ENCODE measurements at places on chromosomes 12 and 14. TPM values are rescaled to one million over a fixed set of nuclear protein-coding genes. Genes with fewer than 3 reads are reported as not detected.
A peak's percentile ranks its signal among the peaks of the same experiment; 100 is the strongest.

DNA sequence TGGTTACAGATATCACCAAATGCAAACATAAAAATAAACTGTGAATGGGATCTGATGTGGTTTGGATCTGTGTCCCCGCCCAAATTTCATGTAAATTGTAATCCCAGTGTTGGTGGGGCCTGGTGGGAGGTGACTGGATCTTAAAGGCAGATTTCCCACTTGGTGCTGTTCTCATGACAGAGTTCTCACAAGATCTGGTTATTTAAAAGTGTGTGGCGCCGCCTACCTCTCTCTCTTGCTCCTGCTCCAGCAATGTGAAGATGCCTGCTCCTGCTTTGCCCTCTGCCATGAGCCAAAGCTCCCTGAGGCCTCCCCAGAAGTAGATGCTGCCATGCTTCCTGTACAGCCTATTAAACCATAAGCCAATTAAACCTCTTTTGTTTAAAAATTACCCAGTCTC is 47.8 kb downstream of the SLC25A21 start:
- no peaks in the 10 kb centered on the region for H3K27me3 ChIP-seq
- H3K4me1 ChIP-seq, result no peaks in the 10 kb centered on the region
- no peak overlapping the region for H3K4me3 ChIP-seq
- H3K36me3 ChIP-seq, result no peaks in the 10 kb centered on the region
- no peak for DNase-seq

Gene VRTN
- not detected for total RNA-seq

Gene DIO3
- total RNA-seq, result not detected

GRCh38 chr14:51681411-51681810 is 29.7 kb downstream of the FRMD6 start:
- H3K27me3 ChIP-seq, result no peaks in the 10 kb centered on the region
- H3K27ac ChIP-seq, result no peak overlapping the region
- no peaks in the 10 kb centered on the region for H3K4me1 ChIP-seq
- DNase-seq, result no peak
- no peaks in the 10 kb centered on the region for H3K36me3 ChIP-seq
- H3K4me3 ChIP-seq, result no peak overlapping the region

DNA sequence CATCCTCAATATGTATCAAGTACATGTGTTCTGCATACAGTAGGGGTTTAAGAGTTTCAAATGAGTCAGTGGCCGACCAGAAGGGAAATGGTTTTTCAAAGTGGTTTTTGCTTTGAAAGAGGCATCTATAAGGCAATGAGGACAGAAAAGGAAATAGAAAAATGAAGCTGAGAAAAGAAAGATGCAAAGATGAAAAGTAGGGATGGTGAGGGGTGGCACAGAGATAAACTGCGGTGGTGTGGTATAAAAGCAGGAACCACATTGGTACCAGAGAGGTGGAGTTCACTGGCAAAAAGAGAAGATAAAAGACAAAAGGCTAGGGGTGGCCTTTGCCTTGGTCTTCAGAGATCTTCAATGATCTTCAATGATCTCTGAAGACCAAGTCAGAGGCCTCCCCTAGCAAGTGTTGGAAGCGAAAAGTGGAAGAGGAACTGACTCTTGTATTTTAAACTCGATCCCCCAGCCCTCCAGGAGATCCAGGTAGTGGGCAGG is 144.0 kb upstream of the KRR1 start:
- DNase-seq, result no peak
- H3K27me3 ChIP-seq, result no peaks in the 10 kb centered on the region
- no peak overlapping the region for H3K4me3 ChIP-seq
- H3K36me3 ChIP-seq, result no peaks in the 10 kb centered on the region
- no peaks in the 10 kb centered on the region for H3K4me1 ChIP-seq

Gene RNASE1
- total RNA-seq, result 1.8 TPM

- H3K27ac ChIP-seq, result no peak overlapping the region
- no peak overlapping the region for H3K4me3 ChIP-seq
- H3K27me3 ChIP-seq, result no peaks in the 10 kb centered on the region
- H3K4me1 ChIP-seq, result no peaks in the 10 kb centered on the region
These were observed 11.2 kb upstream of the GNPNAT1 start for GRCh38 chr14:52802597-52802996.

Gene GLT1D1
- total RNA-seq, result 16.9 TPM

DNA sequence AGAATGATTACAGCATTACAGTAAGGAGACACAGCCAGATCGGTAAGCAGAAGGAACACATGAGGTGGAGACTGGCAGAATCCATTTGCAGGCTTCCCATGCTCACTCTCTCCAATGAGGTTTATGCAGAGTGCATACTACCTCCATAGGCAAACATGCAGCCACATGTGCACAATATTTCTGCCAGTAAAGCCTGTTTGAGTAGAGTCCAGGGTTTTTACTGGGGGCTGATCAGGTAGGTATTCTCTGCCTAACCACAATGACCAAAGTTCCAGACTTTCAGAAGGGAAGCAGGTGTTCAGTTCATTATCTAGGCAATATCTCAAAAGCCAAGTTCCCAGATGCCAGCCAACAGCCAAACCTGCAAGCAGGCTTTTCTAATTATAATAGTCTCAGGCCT is 31.1 kb downstream of the INTS13 start:
- peaks cover 30% of the 10 kb centered on the region for H3K36me3 ChIP-seq
- DNase-seq, result no peak
- H3K27me3 ChIP-seq, result no peaks in the 10 kb centered on the region
- H3K4me3 ChIP-seq, result no peak overlapping the region

DNA sequence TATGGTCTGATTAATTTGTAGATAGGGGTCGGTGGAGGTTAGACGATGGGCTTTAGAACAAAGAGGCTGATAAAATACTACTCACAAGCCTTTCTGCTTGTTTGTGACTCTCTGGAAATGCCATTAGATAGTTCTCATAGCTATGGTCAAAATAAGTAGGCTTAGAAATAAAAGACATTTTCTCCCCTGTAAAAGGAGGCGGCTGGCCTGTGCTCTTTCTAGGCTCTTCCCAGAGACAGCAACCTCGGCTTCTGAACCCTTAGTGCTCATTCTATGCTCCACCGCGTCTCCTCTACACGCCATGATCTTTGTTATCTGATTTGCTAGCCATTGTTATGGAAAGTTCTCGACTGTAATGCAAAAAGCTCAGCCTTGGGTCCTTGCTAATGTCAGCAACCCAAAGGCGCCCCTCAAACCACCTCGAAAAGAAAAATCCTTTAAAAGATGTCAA is 64.5 kb downstream of the CRADD start:
- peak overlapping the region; percentile 83 for H3K4me3 ChIP-seq
- H3K27ac ChIP-seq, result peak overlapping the region; percentile 74
- H3K36me3 ChIP-seq, result no peaks in the 10 kb centered on the region
- DNase-seq, result no peak
- no peaks in the 10 kb centered on the region for H3K4me1 ChIP-seq

- DNase-seq, result no peak
- H3K27ac ChIP-seq, result no peak overlapping the region
- no peak overlapping the region for H3K4me3 ChIP-seq
- H3K4me1 ChIP-seq, result no peaks in the 10 kb centered on the region
- no peaks in the 10 kb centered on the region for H3K36me3 ChIP-seq
These were observed 15.0 kb upstream of the GALNT16 start for GRCh38 chr14:69244946-69245345.

DNA sequence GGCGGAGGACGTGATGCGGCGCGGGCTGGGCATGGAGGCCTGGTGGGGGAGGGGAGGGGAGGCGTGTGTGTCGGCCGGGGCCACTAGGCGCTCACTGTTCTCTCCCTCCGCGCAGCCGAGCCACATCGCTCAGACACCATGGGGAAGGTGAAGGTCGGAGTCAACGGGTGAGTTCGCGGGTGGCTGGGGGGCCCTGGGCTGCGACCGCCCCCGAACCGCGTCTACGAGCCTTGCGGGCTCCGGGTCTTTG is 303 bp downstream of the GAPDH start:
- peaks cover 31% of the 10 kb centered on the region for H3K4me1 ChIP-seq
- H3K36me3 ChIP-seq, result peaks cover 12% of the 10 kb centered on the region
- no peak for DNase-seq
- H3K4me3 ChIP-seq, result peak overlapping the region; percentile 97
- no peaks in the 10 kb centered on the region for H3K27me3 ChIP-seq

Gene RNF31
- total RNA-seq, result 151 TPM

DNA sequence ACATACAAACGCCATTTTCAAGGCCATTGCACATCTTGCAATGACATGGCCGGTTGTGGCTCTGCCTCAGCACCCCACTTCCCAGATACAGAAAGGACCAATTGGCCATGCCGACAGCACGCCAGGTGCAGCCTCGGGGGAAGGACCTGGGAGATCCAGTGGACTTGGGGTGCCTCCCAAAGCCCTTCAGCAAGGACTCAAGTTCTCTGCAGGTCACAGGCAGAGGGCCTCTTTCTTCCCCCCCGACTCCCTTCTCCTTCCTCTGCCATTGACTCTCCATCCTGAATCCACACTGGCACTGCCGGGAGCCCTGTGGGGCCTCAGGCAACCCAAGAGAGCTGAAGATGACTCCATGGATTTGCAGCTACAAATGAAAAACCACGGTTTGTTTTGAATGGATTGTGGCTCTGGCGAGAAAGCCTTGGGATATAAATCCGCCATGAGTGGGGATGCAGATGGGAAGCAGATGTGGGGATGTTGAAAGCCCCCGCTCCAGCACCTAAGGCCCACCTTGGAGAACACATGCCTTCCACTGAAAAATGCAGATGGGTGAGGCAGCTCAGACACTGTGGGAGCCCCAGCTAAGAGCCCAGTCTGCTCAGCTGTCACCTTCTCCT is 35.1 kb upstream of the LTBP2 start:
- DNase-seq, result no peak
- H3K4me3 ChIP-seq, result no peak overlapping the region
- no peaks in the 10 kb centered on the region for H3K36me3 ChIP-seq

DNA sequence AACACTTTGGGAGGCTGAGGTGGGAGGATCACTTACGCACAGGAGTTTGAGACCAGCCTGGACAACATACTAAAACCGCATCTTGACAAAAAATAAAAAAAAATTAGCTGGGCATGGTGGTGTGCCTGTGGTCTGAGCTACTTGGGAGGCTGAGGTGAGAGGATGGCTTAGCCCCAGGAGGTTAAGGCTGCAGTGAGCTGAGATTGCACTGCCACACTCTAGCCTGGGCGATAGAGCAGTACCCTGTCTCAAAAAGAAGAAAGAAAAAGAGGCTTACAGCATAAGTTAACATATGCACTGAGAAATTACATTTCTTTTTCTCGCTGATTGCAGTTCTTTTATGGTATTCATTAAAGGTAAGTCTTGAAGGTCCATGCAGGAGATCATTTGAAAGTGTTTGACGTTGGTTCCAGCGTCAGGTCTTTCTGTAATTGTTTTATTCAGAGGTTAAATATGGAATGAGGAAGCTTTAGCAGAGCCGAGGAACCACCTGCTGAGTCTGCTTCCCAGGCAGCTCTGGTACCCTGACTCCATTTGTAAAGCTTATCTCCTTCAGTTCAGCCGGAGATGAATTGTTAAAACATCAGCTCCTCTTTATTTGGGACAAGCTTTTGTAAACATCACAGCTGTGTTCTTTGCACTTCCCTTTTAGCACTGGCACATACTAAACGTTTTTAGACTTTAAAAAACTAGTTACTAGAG is 18.5 kb downstream of the SFSWAP start:
- no peak overlapping the region for H3K27ac ChIP-seq
- H3K4me3 ChIP-seq, result no peak overlapping the region
- H3K36me3 ChIP-seq, result peaks cover 88% of the 10 kb centered on the region
- H3K4me1 ChIP-seq, result no peaks in the 10 kb centered on the region
- H3K27me3 ChIP-seq, result no peaks in the 10 kb centered on the region

DNA sequence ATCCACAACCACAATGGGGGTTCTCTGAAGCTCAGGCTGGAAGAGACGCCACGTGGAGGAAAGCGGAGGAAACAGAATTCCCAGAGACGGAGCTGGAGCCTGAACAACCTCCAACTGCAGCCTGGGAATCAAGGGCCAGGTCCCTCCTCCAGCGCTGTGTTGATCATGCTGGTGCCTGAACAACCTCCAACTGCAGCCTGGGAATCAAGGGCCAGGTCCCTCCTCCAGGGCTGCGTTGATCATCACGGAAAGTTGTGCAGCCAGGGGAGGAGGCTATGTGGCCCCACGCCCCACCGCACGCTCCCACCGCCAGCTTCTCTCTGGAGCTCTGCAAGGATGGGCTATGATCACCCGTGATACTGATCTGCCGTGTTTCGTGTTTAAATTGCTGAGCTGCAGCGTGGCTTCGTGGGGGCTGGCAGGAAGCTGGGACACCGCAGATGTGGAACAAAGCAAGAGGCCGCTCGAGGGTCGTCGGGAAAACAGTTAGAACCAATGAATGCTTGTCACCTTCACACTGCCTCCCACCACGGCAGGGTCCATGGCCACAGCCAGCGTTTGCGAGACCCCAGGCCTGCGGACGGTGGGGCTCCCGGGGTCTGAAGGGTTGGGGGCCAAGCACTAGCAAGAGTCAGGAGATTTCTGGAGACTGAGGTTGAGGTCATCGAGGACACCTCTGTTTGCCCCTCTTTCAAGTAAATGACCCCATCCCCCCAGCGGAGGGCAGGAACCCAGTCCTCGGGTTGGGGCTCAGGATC is 51.8 kb upstream of the FBRSL1 start:
- H3K4me1 ChIP-seq, result peaks cover 51% of the 10 kb centered on the region
- peak overlapping the region; percentile 30 for H3K4me3 ChIP-seq
- no peak for DNase-seq
- no peaks in the 10 kb centered on the region for H3K27me3 ChIP-seq
- no peaks in the 10 kb centered on the region for H3K36me3 ChIP-seq
- peak overlapping the region; percentile 50 for H3K27ac ChIP-seq

GRCh38 chr14:91372671-91373495 is 44.7 kb downstream of the CCDC88C start:
- DNase-seq, result no peak
- H3K27ac ChIP-seq, result peak overlapping the region; percentile 72
- no peaks in the 10 kb centered on the region for H3K36me3 ChIP-seq
- peaks cover 94% of the 10 kb centered on the region for H3K4me1 ChIP-seq
- peak overlapping the region; percentile 61 for H3K4me3 ChIP-seq
- H3K27me3 ChIP-seq, result no peaks in the 10 kb centered on the region

Gene PRICKLE1
- total RNA-seq, result 1.2 TPM

Gene GRIN2B
- total RNA-seq, result not detected

DNA sequence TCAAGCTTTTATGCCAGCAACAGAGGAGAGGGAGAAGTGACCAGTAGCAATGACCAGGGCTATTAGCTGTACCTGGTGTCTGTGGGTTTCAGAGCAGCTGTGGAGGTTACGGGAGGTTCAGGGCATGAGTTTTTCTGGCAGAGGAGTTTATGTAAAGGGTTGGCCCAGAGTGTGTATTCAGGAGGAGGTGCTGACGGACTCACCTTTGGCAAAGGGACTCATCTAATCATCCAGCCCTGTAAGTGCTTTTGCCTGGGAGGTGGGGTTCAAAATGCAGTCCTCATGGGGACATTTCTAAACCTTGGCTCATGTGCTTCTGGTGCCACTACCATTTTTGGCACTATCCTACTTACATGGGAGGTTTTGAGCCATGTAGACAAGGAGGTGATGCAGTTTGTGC is 95.3 kb downstream of the DAD1 start:
- peak overlapping the region; percentile 90 for H3K27ac ChIP-seq
- H3K4me3 ChIP-seq, result peak overlapping the region; percentile 67
- DNase-seq, result no peak
- H3K4me1 ChIP-seq, result peaks cover 4% of the 10 kb centered on the region
- H3K36me3 ChIP-seq, result no peaks in the 10 kb centered on the region

GRCh38 chr12:76591476-76591875 is 31.9 kb upstream of the OSBPL8 start:
- H3K36me3 ChIP-seq, result no peaks in the 10 kb centered on the region
- H3K4me1 ChIP-seq, result no peaks in the 10 kb centered on the region
- H3K27ac ChIP-seq, result no peak overlapping the region
- DNase-seq, result no peak

Measured in naive thymus-derived CD4-positive, alpha-beta T cell (primary cell).